Inflammatory macrophage (primary cell): ENCODE measurements at places on chromosomes 6 and 20.

- no peak for DNase-seq
Measured at GRCh38 chr20:54622333-54623295, 147.2 kb downstream of the DOK5 start.

- no peak for DNase-seq
Measured at GRCh38 chr6:37994223-37994622, 174.7 kb downstream of the ZFAND3 start.

DNA sequence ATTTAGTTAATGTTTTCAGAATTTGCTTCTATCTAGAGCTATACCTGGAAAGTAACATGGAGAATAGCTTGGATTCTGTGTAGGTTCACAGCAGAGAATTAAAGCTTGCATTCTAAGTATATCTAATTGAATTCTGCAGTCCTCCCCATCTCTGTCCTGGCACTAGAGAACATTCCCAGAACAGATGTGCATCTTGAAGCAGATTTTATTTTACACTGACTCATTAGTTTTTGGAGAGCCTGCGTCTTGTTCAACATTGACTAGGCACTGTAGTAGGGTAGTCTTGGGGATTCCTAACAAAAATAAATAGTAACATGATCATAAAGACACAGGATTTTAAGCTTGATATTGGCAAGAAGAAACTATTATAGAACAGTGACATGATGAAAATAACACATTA, 36.2 kb upstream of the BAG2 start:
- no peak for DNase-seq

DNA sequence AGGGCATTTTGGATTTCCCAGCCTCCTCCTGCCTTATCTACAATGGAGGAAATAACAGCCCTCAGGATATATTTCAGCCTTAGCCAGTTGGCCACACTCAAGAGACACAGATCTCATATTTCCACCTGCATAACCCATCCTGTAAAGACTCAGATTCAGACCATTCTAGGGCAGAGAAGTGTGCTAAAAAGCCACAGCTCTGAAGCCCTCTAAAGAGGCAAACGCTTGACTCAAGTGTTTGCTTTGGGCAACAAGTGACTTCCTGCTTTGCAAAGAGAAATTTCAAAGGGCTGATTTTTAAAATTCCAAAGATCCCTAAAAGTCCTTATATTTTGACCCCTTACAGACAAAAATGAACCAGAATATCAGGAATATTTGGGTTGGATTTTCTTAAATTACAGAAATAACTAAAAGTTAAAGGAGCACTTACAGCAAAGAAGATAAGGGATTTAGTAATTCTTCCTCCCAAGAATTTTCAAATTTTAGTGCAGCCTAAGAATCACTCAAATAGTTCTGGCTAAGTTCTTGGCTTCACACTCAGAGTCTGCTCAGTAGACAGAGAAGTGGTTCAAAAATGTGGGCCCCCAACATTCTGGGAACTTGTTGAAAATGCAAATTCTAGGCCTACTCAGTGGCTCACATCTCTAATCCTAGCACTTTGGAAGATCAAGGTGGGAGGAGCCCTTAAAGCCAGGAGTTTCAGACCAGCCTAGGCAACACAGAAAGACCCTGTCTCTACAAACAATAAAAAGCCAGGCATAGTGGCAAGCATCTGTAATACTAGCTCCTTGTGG, 18.9 kb upstream of the ADGRF5 start:
- no peak for DNase-seq

GRCh38 chr20:60528141-60528540, 569.9 kb downstream of the CDH26 start:
- no peak for DNase-seq

- no peak for DNase-seq
Measured at GRCh38 chr6:166589337-166589731, 2.9 kb upstream of the RAMACL start.

- peak; percentile 34 for DNase-seq
Measured at GRCh38 chr20:23347791-23348190, 2.8 kb upstream of the NXT1 start.

DNA sequence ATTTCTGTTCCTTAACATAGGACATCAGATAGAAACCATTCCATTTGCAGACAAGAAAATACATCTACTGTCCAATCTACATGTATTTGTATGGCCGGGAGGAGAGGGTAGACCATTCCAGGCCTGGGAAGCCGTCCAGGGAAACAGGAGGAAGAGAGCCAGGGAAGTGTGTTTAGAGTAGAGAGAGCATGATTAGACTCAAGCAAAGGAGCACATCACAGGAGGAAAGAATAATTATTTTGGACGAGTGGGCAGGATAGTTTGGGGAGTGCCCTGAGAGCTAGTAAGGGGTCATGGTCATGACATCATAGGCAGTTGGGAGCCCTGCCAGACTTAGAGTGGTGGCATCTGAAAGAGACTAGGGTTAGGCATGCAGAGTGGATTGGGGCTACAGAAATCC, 250.0 kb downstream of the HIVEP2 start:
- no peak for DNase-seq

DNA sequence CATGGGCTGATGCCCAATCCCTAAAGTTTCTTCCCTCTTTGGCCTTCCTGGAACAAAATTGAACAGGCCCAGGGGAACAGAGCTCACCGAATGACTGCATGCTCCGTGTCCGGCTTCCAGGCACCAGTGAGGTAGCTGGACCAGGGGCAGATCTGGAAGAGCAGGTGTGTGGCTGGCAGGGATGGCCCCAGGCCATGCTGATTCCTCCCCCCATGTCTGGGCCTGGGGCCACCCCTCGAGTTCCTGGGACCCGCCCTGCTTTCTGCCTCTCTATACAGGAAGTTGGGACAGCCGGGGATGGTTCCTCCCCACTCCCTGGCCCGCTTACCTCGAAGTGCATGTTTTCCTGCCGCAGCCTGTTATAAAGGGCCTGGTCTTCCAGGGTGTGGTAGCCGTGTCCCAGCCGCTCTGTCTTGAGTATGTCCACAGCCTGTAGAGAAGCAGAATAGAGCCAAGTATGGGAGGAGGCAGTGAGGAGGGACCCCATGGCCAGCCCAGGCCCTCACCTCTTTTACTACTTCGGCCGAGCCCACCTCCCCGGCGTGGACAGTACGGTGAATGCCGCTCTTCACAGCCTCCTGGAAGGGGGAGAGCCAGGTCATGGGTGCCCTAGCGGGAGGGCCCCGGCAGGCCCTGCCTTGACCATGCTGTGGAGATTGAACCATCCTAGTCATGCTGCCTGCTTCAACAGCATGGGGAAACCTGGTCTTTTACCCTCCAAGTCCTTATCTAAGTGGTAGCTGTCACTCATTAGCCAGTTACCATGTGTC, 28.8 kb downstream of the ADA start:
- DNase-seq, result no peak

- no peak for DNase-seq
Measured at GRCh38 chr6:106473812-106474211, 113.3 kb downstream of the CRYBG1 start.

GRCh38 chr6:10347561-10348327, 67.1 kb downstream of the TFAP2A start:
- no peak for DNase-seq
